ENCODE measurements at places on chromosomes 6 and 20.

DNA sequence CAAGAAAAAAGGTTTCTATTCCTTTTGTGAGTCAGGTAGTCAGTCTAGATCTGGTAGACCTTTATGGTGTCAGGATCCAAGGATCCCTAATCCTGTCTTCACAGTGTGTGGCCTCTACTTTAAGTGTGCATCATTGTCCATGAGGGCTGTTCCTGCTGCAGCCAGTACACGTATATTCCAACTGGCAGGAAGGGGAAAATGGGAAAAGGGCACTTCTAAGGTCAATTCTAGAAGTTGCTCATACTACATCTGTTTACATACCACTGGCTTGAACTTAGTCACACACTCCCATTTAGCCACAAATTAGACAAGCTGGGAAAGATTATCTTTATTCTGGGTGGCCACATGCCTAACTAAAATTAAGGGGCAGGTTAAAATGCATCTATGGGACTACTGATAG is 9.7 kb upstream of the MMS22L start:
- no peak for DNase-seq

DNA sequence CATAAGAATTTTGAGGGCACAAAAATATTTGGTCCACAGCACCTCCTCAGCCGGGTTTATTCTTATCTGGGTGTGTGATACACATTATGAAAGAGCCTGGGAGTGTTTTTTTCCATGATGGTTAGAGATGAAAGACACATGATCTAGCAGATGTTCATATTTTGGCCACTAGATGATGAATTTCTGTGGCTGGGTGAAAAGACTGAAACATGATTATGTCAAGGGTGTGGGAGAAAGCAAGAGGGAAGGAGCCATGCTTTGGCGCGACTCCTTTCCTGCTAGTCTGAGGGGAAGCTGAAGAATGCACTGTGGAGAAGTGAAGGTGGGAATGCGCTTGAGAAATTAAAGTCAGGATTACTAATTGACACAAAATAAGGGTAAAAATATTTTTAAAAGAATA is 102.3 kb downstream of the SH3BGRL2 start:
- no peak for DNase-seq

GRCh38 chr6:12849809-12850198 is 133.2 kb downstream of the PHACTR1 start:
- no peak for DNase-seq

DNA sequence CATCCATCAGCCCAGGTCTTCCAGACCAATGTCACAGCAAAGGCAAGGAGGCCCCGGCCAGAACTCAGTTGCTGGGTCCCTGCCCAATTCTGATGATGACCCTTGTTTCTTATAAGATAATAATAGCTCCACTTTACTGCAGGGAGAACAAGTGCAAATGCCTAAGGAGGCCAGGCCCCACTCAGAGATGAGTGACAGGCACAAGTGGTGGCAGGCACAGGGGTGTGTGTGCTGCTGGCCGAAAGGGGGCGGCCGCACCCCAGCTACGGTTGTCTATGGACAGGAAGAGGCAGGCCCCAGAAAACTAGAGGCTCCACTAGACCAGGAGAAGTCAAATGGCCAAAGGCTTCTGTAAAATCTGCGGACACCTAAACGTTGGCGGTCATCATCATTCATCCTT is 28.6 kb downstream of the GNAS-AS1 start:
- DNase-seq: no peak

- DNase-seq: no peak
Measured at GRCh38 chr6:143676437-143677045, 1.2 kb upstream of the PHACTR2 start.

DNA sequence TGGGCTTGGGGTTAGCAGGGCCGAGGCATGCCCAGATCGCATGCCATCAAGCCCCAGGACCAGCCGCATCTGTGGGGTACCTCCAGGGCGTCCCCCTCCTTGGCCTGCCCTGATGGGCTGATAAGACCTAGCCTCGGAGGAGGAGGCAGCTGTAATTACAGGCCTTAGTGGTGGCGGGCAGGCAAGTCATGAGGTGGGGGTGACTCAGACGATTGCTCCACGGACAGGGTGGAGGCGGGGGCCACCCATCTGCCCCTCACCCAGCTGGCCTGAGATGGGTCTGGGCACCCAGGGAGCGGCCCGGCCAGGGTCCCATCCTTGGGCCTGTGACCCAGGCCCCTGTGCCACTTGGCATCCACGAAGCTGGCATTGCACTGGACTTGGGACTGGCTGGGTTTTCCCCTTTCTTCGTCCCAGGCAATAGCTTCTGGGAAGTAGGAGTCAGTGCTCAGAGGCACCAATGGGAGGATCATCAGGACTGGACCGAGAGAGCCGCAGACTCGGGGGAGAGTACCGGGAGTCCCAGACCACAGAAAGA is 57.5 kb downstream of the CEBPB start:
- peak; percentile 27 for DNase-seq

GRCh38 chr20:41134362-41135186 is 2.8 kb upstream of the PLCG1 start:
- DNase-seq: no peak

DNA sequence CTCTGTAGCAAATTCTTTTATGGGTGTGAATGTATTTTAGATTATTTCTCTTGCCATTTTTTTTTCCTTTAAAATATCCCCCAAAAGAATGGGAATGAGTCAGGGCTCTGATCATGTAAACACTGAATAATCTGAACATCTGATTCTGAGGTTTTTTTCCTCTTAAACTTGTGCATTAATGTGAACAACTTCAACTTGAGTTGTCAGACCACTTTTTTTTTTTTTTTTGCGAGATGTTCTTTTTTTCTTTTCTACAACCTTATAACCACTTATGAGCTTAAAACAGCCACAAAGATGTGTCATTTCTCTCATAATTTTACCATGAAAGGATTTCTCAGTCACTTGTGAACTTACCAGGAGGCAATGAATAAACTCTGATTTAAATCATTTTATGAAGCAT is 85.3 kb downstream of the TBC1D7 start:
- DNase-seq: no peak

DNA sequence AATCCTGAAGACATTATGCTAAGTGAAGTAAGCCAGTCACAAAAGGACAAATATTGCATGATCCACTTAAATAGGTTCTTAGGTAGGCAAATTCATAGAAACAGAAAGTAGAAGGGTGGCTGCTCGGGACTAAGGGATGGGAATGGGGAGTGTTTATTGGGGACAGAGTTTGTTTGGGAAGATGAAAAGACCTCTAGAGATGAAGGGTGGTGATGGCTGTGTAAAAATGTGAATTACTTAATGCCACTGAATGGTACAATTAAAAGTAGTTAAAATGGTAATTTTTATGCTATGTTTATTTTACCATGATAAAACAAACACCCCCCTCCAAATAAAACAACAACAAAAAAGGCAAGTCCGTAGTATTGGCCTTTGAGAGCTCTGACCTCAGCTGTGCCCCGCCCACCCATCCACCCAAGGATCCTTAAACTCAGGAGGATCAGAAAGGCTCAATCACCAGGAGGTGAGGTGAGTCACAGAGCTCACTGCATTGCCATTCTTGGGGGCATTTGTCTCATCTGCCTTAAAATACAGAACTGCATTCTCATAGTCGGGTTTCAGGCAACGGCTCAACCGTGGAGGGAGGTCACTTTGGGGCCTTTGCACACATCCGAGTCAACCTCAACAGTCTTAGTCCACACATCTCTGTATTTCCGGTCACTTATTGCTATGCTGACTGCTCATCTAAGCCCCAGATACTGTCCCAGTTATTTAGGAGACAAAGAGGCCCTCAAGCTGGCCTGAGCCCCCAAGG is 96.7 kb downstream of the SLC22A23 start:
- no peak for DNase-seq

- no peak for DNase-seq
Measured at GRCh38 chr20:60694763-60695162, 557.3 kb upstream of the CDH4 start.

GRCh38 chr6:14130435-14131075 is 13.0 kb downstream of the CD83 start:
- DNase-seq: no peak

DNA sequence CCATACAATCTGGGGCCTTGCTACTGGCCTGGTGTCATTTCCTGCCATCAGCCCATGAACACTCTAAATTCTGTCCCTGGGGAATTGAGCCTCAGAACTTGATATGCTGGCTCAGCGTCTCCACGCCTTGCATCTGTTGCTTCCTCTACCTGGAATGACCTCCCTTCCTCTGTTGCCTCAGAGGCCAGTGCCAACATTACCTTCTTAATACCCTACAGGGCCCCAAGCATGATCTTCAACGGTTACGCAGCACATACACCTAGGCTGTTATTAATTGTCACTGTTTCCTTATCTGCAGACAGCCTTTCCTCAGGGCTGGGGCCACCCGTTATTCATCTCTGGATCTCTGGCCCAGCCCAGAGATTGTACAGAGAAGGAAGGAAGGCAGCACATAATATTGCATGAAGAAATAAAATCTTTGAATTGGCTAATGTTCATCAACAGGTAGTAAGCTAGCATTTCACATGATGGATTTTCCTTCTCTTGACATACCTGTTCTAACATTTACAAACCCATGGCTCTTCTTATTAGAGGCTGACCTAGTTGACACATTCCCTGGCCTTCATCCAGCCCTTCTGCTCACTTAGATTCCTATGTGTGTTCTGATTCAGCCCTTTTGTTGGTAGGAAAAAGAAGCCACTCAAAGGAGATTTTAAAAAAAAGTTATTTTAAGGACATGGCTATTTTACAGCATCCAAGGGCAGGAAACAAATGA is 8.4 kb upstream of the RNF182 start:
- DNase-seq: no peak

DNA sequence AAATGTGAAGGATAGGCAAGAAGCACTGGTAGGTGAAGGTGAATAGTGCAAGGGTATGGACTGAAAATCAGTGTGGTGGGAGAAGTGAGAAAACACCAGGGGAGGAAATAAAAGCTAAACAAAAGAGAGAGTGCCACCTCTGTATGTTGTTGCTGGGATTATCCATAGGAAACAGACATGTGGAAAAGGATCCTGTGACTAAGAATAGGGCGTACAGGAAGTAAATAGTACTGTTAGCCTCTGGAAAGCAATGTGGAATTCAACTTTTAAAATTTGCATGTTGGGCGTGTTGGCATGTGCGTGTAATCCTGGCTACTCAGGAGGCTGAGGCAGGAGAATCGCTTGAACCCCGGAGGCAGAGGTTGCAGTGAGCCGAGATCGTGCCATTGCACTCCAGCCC is 661.7 kb downstream of the KIF16B start:
- no peak for DNase-seq

DNA sequence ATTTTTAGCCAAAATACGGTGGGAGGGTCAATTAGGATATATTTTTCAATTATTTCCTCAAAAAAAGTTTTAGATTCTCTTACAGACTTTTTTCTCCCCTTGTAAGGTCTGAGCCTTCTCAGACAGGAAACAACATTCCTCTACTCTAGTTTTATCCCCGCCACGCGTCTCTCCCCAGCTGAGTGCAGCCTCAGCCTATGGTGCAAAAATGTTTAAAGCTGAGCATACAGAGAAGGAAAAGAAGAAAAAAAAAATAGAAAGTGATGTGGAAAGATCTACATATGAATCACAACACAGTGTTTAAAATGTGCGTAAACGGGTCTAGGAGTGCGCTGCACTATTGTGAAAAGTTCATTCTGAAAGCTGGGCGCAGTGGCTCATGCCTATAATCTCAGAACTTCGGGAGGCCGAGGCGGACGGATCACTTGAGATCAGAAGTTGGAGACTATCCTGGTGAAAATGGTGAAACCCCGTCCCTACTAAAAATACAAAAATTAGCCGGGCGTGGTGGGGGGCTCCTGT is 159.0 kb downstream of the TRIM27 start:
- DNase-seq: no peak

GRCh38 chr6:25448965-25449538 is 169.9 kb downstream of the CARMIL1 start:
- DNase-seq: no peak

- no peak for DNase-seq
Measured at GRCh38 chr20:62444286-62444685, 16.9 kb upstream of the RBBP8NL start.

DNA sequence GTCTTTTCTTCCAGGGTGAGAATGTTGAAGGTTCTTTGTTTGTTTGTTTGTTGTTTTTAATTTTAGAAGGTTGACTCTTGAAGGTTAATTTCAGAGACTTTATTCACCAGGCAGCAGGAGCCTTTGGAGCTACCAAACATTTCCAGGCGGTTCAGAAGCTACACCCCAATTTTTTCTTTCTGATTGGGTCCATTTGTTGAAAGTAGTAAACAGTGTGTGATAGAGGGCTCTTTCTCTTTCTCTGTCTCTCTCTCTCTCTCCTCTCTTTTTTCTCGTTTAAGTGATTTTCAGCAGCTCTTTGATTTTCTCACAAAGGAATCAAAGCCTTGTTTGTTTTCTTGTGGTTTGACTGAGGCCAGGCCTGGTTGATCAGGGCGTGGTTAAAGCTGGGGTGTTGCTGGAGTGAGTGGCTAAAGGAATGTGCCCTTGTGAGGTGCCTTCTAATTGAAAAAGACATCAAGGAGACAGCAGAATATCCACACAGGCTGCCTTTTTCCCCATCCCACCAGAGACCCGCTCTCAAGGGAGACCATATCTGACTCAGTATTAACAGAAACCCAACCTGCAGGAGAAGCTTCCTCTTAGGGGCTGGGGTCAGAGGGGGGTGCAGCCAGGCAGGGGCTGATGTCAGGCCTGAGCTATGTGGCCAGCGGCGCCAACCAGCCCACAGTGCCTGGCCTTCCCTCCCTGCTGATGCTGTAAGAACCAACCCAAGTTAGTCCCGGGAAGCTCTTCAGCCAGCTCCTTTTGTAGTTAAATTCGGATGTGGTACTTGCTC is 40.4 kb upstream of the NAA20 start:
- DNase-seq: peak; percentile 74

DNA sequence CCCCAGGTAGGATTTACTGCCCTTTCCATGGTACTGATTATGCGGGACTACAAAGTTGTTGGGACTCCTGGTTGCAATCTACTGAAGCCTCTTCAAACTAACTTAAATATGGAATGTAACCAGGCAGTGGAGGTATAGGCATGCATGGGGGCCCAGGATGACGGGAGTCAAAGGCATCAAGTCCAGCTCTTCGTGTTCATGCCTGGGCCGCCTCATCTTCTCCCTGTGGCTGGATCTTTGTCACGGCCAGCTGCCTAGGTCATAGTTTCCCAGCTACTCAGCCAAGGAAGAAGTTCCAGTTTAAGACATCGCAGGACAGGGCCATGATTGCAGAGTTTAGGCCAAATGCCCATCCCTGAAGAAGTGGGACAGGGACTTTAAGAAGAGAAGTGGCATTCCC is 20.5 kb downstream of the LYRM2 start:
- DNase-seq: no peak

GRCh38 chr6:159753081-159753872 is 8.6 kb upstream of the ACAT2 start:
- no peak for DNase-seq

DNA sequence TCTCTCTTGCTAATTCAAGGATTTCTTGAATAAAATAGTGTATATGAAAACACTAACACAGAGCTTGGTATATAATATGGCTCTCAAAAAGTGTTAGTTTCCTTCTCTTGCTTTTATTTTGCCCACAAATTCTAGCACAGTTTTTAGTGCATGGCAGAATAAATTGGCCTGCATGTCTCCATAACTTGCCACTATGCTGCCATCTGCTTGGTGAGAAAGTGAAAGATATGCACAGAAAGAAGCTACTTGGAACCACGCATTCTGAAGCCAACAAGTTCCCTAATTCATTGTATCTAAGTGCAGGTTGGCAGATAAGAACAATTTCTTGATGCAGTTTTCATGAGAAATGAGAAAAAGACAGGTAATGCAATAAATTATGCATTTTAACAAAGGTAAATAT is 101.2 kb downstream of the EPHA7 start:
- no peak for DNase-seq
